Astrocyte of the hippocampus (primary cell): ENCODE measurements at places on chromosomes 3 and 15.
A peak's percentile ranks its signal among the peaks of the same experiment; 100 is the strongest.

- DNase-seq, result no peak
These were observed 170.8 kb upstream of the MITF start for GRCh38 chr3:69568458-69568857.

DNA sequence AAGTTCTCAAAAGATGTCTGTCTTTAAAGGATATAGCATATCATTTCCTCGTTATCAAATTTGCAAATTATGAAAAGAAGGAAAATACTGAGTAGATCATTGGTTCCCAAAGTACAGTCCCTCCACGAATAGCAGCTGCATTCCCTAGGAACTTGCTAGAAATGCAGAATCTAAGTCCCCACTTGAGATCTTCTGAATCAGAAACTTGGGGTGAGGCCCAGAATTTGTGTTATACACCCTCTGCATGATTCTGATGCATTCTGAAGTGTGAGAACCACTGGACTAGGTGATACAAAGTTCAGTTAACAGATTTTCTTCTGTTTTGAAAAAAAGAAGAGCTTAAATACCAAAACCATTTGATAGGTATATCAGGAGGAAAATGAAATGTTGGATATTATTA lies 77.1 kb downstream of the SLC25A26 start:
- peak; percentile 75 for DNase-seq

- no peak for DNase-seq
These were observed 88.8 kb downstream of the TAMM41 start for GRCh38 chr3:11757929-11758328.

GRCh38 chr15:37771465-37771864 lies 163.0 kb upstream of the TMCO5A start:
- DNase-seq, result peak; percentile 38

GRCh38 chr3:113533534-113533892 lies 1.2 kb downstream of the SIDT1 start:
- DNase-seq, result no peak

- no peak for DNase-seq
These were observed 263 bp downstream of the ST8SIA2 start for GRCh38 chr15:92393980-92394308.

GRCh38 chr15:74780523-74781430 lies 1.1 kb upstream of the CSK start:
- DNase-seq, result no peak

- no peak for DNase-seq
These were observed 48.2 kb upstream of the ARPP19 start for GRCh38 chr15:52617026-52617425.

GRCh38 chr3:176041812-176042211 lies 1155.5 kb downstream of the TBL1XR1 start:
- peak; percentile 50 for DNase-seq

- peak; percentile 64 for DNase-seq
These were observed 25.3 kb downstream of the LPP start for GRCh38 chr3:188179006-188179966.

- DNase-seq, result no peak
These were observed 163.3 kb upstream of the IL12A start for GRCh38 chr3:159825216-159825854.
